ENCODE measurements at places on chromosomes 4 and X.

DNA sequence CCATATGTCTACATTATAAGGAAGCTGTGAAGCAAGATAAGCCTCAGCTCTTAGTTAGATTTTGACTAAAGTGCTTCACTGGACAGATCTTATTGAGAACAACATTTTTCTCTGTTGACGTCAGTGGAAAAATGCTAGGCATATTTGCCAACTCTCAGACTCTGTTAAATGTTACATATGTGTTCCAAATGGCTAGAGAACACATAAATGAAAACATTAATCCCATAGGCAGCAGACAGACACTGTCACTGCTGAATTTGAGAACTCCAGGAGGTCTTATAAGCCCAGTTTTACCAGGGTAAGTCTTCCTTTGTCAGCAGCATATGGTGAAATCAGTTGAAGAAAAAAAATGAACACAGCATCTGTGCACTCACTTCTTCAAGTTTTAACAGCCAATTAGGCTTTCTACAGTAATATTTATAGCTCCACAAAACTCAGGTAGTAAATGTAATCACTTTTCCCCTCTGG, 186.9 kb downstream of the CAMK2D start:
- DNase-seq, result no peak

GRCh38 chr4:155530290-155530689, 136.4 kb upstream of the GUCY1A1 start:
- no peak for DNase-seq

- DNase-seq, result no peak
These were observed 156.6 kb downstream of the GATB start for GRCh38 chr4:151604238-151604637.

GRCh38 chr4:54228961-54229501, at the start of gene PDGFRA:
PDGFRA (plus strand) TSS chr4:54229293; CDS start chr4:54258769, 29,476 bp downstream.
- no peak for DNase-seq

GRCh38 chr4:153067376-153067775, 131.3 kb downstream of the FHDC1 start:
- no peak for DNase-seq

- DNase-seq, result no peak
These were observed 667.4 kb upstream of the NDST4 start for GRCh38 chr4:115780835-115781234.

DNA sequence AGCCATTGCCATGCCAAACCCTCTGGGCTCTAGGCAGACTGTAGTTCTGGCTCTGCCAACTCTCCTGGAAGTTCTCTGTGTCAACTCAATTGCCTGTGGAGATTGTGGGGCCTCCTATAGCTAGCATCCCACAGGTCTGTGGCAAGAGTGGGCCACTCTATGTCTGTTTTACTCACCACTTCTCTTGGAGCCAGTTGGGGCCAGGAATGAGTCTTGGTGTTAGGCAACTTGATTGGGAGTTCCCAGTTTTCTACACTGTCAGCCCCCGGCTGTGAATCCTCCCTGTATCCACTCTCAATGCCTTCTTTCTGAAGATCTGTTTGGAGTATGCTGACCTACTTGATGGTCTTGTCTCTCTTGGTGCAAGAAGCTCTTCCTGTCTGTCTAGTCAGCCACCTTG, 48.2 kb upstream of the EPGN start:
- no peak for DNase-seq

DNA sequence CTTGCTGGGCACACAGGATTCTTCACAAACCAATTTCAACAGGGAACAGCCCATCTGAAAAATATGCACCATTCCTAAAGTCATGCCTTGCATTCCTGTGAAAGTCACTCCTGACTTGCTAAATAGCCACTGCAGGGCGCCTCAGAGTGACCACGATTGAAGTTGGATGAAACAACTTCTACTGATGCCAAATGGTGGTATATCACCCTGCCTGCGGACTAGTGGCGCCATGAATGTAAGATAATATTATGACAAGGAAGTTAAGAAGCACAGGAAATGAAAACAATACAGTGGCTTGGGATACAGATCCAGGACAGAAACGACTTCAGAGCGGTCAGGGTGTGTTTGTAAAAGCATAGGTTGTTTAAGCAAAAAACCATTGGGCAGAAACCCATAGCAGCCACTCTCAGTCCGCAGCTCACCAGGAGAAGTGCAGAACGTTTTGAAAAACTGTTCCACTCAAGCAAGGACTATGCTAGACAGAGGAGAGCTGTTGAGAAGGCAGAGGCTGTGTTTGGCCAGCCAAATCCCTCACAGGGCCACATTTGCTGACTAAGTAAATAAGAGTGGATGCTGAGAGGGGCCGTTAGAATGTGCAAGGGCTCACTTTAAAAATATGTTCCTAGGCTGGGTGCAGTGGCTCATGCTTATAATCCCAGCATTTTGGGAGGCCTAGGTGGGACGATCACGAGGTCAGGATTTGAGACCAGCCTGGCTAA, 250.4 kb downstream of the PTTG2 start:
- no peak for DNase-seq

DNA sequence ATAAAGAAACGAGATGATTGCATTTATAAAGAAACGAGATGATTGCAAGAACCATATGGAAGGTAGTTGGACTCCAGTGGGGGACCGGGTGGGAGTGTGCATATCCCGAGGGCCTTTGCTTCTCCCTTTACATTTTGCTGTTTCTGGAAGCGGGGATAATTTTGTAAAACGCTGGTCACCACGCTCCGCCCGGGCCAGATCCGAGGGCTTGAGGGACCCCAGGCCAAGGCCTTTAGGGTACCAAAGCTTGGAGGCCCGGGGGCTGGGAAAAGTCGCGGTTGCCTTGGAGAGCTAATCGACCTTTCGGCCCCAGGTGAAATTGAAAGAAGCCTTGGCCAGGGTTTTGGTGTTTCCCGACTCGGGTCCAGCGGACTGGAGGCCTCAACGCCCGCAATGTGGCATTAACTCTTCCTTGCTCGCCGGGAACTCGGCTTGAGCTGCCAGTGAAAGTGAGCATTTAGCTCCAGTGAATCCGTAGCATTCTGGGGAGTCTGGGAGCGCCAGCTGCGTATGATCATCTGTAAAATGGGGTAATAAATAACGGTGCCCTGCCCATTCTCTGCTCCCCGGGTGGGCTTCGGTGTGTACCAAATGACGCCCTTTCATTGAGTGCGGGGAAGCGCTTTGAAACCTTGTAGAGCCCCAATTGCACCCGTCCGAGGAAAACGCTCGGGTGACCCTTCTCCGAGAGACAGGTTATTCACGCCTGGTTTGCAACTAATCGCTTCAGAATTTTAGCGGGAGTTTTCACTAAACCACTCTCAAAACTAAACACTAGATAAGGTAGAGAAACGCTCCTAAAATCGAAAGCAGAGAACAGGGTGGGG, 4.5 kb downstream of the NKX3-2 start:
- DNase-seq, result no peak

- DNase-seq, result no peak
These were observed 22.9 kb upstream of the TMEM255A start for GRCh38 chrX:120334151-120334550.

DNA sequence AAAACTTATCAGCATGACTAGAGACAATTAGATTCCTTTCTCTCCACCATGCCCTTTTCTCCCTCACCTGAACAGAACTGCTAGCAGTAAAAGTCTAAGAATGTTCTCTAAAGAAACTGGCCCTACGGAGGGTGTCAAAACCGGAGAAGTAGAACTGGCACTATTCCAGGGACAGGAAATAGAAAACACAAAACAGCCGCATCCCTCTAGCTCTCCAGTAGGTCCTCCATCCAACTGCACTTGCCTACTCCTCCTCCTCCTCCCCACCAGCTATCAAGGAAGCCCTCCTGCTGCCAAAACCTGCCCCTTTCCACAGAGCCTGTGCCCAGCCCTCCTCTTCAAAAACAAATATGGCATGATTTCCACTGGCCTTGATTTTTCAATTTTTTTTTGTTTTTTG, 28.4 kb downstream of the FUNDC1 start:
- DNase-seq, result no peak

- no peak for DNase-seq
These were observed 71.4 kb downstream of the GATB start for GRCh38 chr4:151689211-151689991.

DNA sequence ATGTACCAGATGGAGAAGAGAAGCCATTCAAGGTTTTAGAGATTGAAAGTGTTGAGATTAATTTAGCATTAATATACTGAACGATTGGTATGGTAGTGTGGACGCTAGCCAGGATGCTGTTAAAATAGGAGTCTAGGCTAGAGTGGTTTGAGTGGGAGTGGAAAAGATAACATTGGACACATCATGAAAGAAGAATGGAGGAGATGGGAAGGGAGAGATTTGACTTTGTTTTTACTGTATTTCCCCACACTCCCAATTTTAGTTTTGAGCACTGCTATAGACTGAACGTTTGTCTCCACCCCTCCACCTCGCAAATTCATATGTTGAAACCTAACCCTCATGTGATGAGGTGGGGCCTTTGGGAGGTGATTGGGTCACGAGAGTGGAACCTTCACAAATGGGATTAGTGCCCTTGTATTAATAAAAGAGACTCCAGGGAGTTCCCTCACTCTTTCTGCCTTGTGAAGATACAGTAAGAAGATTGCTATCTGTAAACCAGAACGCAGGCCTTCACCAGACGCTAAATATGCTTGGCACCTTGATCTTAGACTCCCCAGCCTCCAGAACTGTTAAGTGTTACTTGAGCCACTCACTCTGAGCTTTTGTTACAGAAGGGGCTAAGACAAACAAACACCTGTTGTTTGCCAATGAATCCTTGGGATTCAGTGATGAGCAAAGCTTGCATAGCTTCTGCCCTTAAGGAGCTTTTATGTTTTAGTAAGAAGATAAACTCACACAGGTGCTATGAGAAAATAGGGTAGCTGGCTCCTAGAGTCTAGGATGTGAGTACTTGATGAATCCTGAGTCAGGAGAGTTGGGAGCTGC, 25.8 kb downstream of the USP9X start:
- DNase-seq, result no peak

DNA sequence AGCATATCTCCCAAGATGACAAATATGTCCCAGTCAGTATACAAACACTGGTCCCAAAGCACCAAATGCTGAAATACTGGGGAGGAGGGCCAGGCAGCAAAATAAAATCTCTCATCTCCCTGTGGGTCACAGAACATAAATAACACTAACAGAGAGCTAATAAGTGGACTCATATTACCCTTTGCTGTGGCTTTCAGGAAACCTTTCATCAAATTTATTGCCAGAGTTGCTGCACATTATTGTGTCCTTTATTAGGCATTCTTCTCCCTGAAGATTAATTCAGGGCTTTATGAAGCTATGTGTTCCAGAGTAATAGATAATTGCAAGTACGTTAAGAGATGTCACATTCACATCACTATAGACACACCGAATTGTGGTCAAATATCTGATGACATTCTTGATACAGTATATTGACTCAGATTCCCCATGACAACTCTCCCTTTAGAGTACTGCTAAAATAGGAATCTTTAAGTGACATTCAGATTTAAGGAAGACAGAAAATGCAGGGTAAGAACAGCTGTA, 124.1 kb upstream of the PRR32 start:
- no peak for DNase-seq

DNA sequence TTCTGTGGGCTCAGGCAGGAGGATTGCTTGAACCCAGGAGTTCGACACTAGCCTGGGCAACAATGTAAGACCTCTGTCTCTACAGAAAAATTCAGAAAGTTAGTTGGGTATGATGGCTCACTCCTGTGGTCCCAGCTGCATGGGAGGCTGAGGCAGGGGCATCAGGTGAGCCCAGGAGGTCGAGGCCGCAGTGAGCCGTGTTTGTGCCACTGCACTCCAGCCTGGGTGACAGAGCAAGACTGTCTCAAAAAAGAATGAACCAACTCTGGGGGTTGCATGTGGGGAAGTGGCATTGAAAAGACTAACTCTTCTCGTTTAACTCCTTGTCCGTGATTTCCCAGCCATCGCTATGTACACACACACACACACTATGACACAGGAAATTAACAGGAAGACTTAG, 26.9 kb downstream of the ENOPH1 start:
- no peak for DNase-seq

DNA sequence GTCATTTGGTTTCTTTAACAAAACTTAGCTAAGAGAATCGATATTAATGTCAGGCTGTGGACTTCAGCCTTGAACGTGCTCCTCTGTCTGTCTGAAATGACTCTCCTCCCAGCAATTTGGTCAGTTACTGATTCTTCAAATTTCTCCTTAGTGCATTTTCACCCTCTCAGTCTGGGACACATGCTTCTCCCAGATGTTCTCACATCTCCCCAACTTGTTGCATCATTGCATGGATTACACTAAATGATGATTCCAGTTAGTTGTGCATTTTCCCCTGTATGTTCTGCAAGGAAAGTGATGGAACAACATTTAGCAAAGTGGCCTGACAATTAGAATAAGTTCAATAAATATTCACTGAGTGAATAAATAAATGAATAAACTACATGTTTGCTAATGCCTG, 94.4 kb downstream of the NLGN4X start:
- no peak for DNase-seq

DNA sequence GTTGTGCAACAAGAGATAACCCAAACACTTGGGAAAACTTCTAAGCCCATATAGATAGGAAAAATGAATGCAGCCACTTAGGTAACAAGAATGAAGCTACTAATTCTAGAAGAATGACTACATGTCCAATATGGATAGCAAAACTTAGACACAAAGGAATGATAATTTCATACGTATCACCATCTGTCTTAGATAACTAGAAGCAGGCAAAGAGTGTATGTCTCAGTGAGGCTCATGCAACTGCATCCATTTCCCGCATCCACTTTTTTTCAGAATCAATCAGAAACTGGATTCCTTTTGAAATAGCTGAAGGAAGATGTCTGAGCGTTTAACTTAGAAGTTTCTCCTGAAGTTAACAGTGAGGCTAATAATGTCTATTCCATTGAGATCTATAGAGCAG, 408.7 kb upstream of the PITX2 start:
- no peak for DNase-seq

- no peak for DNase-seq
These were observed 38.1 kb downstream of the EIF4E start for GRCh38 chr4:98890702-98891455.

- DNase-seq, result no peak
These were observed 320.1 kb upstream of the NDST4 start for GRCh38 chr4:115433491-115433890.

- DNase-seq, result no peak
These were observed 200.3 kb downstream of the MID1 start for GRCh38 chrX:10420134-10420533.

DNA sequence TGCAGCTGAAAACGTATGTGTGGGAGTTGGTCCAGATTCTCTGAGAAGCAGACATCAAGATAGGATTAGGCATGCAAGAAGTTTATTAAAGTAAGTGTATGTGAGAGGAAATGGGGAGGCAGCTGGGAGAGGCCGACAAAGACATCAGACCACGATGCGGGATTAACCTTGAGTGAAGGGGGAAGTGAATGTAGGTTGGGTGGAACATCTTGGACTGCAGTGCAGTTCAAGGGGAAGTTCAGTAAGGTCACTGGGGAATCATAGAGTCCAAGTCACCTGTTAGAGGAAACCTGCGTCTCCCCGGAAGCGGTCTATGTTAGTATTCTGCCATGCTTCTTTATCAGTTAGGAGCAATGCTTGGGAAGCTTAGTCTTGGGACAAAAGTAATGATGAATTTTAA, 22.0 kb downstream of the CXCL8 start:
- no peak for DNase-seq

- no peak for DNase-seq
These were observed 25.8 kb downstream of the OTUD6A start for GRCh38 chrX:70087857-70088630.

All from stimulated activated CD4-positive, alpha-beta T cell treated with anti-CD3 and anti-CD28 coated beads, TNF-alpha, amount 100 ng/mL, for 4 hours (primary cell).